ENCODE measurements at places on chromosomes 16 and 17.

- no peak for DNase-seq
These were observed 1.4 kb upstream of the C1QTNF1 start for GRCh38 chr17:79022507-79022991.

DNA sequence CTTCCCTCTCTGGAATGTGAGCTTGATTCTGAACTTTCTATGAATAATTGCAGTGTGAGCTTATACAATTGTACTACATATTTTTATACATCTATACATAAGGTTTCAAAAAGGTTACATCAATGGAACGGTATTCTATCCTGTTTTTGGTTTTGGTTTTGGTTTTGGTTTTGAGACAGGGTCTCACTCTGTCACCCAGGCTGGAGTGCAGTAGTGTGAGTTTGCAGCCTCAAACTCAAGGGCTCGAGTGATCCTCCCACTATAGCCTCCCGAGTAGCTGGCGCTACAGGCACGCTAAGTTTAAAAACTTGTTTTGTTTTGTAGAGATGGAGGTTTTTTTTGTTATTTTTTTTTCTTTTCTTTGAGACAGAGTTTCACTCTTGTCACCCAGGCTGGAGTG, 1.1 kb downstream of the CTRB1 start:
- no peak for DNase-seq

GRCh38 chr16:53131363-53132071, 76.7 kb downstream of the CHD9 start:
- peak; percentile 29 for DNase-seq

- no peak for DNase-seq
These were observed 868.8 kb downstream of the CDH11 start for GRCh38 chr16:64253096-64253495.

GRCh38 chr17:33021731-33022408, 30.2 kb downstream of the SPACA3 start:
- no peak for DNase-seq

- DNase-seq: no peak
These were observed 29.1 kb downstream of the EFCAB13 start for GRCh38 chr17:47352848-47353247.

DNA sequence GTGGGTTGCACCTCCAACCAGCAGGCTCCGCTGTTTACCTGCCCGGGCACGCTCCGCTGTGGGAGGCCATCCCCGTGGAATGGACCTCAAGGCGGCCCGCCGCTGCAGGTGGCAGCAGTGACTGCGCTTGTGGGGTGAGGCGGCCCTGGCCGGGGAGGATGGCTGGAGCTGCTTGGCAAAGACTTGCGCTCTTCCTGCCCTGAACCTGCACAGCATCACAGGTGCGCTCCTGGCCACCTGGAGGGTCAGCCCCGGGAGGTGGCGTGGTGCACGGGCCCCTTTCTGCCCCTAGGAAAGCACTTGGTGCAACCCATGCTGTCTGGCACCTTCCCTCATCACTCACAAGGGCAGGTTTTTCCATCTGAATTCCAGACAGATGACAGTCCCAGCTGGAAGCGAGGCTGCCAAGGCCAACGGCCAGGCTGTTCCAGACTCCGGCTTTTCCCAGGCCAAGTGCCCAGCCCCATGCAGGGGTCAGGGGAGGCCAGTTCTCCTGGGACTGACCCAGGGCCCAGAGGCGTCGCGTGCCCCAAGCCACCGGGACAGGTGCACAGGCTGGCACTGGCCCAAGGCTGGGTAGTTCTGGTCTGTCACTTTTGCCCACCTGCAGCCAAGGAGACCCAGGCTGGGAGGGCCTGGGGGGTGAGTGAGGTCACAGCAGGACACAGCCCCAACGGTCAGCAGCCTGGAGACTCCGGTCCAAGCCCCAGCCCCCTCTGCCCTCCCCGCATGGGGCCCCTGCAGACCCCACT, 13.3 kb downstream of the UTS2R start:
- no peak for DNase-seq

DNA sequence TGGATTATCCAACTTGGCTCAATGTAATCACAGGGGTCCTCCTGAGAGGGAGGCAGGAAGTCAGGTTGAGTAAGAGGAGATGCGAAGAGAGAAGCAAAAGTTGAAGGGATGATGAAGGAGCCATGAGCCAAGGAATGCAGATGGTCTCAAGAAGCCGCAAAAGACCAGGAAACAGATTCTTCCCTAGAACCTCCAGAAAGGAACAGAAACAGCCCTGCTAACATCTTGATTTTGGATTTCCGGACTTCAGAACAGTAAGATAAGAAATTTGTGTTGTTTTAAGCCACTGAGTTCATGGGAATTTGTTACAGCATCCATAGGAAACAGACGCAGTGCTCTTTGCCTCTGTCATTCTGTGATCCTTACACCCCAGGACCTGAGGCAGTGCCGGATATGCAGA, 26.8 kb downstream of the CMTR2 start:
- DNase-seq: no peak

DNA sequence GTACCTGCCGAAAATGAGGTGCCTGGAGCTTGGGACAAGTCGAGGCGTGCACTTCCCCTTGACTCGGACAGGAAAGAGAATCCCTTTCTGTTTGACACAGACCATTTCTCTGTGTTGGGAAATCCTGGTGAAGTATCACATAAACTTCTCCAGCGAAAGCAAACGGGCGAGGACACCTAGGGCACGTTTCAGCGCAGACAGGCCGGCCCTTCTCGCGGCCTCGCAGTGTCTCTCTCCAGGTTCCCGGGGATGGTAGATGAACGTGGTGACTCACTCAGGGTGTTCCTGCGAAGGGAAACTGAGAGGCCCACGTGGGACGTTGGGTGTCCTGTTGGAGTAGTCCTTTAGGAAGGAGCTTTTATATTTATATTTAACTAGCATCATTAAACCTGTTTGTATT, 36.3 kb upstream of the ZNF750 start:
- DNase-seq: no peak

DNA sequence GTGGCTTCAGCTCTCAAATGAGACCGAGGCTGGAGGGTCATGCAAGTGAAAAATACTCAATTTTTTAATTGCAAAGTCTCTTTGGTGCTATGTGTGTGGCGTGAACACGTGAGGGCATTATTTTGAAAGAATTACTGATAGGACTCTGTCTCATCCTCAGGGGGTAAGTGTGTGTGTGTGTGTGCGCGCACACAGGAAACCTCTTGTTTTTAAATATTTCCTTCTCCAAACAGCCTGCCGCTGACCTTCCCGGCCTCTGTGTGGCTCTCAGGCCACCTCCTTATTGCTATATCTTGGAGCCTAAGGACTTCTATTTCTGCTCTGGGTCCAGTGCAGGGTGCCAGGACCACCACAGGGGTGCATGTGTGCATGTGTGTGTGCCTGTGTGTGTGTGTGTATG, 99.7 kb downstream of the CMIP start:
- no peak for DNase-seq

- no peak for DNase-seq
These were observed 2.2 kb upstream of the ZG16 start for GRCh38 chr16:29775742-29776408.

DNA sequence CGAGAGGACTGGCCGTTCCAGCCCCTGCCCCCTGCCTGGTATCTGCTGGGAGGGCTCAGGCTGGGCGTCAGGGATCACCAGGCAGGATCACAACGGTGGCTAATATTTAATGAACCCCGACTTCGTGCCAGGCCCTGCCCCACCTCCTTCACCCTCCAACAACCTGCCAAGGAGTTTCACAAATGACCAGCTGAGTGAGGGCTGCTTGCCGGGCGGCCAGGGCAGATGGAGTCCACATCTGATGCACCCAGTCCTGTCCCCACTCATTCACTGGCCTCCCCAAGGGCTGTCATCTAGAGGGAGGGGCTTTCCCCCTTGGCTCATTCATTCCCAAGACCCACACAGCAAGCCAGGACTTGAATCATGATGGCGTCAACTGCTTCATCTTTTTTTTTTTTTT, 17.5 kb downstream of the UBALD1 start:
- DNase-seq: no peak

DNA sequence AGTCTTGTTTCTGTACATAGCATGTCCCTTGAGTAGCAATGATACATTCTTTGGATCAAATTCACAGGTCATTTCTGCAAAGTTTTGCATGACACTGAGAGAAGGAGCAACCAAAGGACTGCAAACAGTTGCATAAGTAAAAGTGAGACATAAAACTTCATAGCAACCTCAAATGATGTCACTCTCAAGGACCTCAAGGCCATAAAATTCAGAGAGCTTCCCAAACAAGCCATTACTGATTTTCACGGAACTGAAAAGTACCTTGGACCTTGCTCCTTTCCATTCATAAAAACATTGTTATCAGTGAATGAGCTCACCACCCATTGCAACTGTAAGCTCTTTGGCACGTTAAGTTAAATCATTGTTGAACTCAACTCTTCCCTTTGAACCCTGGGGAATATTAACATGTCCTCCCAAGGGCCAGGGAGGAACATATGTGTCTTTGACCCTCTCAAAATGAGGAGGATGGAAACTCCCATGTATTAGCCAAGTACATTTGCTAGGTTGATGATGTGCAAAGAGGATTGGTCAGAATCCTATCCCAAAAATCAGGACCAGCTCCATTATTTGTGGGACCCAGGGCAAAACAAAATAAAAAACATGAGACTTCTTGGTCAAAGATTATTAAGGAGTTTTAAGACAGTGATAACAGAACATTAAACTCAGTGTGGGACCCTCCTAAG, 275.0 kb upstream of the DYNLRB2 start:
- no peak for DNase-seq

DNA sequence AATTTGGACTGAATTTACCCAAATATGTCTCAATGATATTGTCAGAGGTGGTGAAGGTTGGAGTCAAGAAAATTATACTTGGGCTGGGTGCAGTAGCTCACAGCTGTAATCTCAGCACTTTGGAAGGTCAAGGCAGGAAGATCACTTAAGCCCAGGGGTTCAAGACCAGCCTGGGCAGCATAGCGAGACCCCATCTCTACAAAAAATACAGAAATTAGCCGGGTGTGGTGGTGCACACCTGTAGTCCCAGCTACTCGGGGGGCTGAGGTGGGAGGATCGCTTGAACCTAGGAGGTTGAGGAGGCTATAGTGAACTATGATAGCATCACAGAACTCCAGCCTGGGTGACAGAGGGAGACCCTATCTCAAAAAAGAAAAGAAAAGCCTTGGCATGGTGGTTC, 40.9 kb downstream of the LAT start:
- no peak for DNase-seq

DNA sequence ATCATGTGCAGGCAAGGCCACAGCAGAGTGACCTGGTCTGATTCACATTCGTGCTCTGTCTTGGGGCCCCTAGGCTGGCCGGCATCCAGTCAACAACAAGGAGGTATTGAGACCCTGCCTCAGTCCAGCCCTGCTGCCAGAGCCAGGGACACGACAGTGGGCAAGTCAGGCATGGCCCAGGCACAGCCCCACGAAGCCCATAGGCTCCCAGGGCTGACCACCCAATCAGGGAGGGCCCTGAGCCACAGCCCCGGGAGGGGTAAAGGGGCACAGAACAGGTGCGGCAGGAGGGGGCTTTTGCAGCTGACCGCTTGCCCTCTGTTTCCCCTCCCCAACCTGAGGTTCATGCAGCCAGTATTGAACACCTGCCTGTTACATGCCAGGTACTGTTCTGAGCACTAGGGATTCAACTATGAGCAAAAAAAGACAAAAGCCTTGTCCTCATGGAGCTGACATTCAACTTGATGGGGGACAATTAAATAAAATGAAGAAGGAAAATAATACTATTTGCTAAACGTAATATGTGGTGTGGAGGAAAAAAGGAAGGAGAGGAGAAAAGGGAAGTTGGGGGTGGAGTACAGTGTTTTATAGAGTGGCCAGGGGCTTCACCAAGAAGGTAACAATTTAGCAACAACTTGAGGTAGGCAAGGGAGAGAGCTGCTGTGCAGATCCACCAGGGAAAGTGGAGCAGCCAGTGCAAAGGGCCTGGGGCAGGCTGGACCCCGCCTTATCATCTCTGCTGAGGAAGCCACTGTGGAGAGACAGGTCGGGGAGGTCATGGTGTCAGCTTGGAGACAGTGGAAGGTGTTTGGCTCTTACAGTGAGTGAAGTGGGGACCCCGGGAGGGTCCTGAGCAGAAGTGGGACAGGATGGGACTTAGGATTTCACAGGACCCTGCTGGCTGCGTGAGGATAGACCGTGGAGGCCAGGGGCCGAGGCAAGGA, 6.1 kb downstream of the DRC3 start:
- no peak for DNase-seq

- no peak for DNase-seq
These were observed 48.4 kb downstream of the CLEC16A start for GRCh38 chr16:10992797-10993196.

GRCh38 chr17:6245301-6246177, 175.4 kb downstream of the WSCD1 start:
- no peak for DNase-seq

All from stimulated activated CD8-positive, alpha-beta memory T cell treated with anti-CD3 and anti-CD28 coated beads, Interleukin-4, amount 100 ng/mL, for 4 hours (primary cell).